M059J (cell line): ENCODE measurements at places on chromosomes 7 and 10. TPM values are rescaled to one million over a fixed set of nuclear protein-coding genes. Genes with fewer than 3 reads are reported as not detected.

DNA sequence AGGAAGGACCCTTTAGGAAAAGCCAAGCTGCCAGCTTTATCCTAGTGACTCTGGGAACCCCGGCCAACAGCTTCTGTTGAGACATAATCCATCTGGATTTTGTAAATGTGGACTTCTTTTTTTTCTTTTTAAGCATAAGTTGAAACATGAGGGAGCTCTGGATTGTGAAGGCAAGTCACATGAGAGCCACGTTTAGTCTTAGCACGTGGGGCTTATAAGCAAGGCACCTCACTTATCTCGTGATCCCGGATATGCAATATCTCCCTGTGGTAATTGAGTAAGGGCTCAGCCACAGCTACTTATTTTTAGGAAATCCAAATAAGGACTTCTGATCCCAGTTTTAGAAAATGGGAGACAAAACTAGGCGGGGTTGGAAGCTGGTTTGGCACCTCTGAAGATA is 111.2 kb upstream of the PTN start:
- peak; percentile 8 for DNase-seq

- peak; percentile 39 for DNase-seq
Observed at GRCh38 chr7:66033471-66034385, 41.9 kb upstream of the ASL start.

DNA sequence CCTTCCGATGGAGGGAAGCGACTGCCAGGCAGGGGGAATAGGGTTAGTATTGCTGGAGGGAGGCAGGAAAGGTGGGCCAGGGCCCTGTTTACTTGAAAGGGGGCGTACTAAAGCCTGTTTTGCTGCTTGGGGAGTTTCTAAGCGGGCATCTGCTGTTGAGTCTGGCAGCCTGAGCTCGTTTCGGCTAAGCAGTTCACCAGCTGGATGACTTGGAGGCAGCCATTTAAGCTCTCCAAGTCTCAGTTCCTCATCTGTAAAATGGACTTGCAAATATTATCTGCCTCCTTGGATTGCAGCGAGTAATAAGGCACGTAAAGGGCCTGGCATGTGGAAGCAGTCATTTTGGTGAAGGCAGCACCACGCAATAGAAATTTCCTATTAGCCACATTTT is 44.0 kb downstream of the LDB3 start:
- DNase-seq, result no peak

- peak; percentile 1 for DNase-seq
Observed at GRCh38 chr7:53350241-53350640, 314.8 kb downstream of the POM121L12 start.

GRCh38 chr10:844552-844951 is 87.0 kb downstream of the LARP4B start:
- no peak for DNase-seq

GRCh38 chr7:101915000-101915399 is 97.6 kb downstream of the CUX1 start:
- no peak for DNase-seq

DNA sequence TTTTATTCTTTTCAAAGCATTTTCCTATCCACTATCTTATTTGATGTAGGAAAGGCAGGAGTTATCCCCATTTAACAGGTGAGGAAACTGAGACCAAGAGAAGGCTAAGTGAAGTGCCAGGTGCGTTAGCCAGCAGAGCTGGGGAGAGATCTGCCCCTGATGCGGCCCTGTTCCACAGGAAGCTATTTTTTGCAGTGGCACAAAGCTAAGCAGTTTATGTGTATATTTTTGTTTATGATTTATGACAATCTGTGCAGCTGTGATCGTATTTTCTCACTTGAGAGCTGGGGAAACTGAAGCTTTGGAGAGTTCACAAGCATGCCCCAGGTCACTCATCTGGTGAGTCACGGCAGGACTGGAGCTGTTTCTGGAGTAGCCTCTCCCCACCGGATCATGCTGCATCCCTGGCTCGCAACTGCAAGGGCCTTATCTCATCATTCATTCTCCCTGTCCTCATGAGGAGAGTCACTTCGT is 38.8 kb downstream of the SLC29A3 start:
- DNase-seq, result peak; percentile 62

DNA sequence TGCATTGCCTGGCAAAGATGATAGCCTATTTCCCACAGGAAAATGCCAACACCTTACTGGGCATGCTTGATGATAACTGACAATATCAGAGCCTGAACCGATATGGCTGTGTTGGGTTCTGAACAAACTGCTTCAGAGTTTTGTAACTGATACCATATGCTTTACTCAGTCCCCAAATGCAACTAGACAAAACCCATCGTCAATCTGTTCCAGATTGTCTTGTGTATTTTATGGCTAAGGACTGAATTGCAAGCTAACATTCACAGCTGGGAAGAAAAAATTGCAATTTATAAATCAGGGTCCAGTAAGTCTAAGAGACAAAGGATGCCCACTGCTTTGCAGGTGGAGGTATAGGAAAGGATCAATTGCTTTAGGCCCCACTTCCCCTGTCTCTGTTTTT is 116.8 kb upstream of the WNT16 start:
- no peak for DNase-seq

DNA sequence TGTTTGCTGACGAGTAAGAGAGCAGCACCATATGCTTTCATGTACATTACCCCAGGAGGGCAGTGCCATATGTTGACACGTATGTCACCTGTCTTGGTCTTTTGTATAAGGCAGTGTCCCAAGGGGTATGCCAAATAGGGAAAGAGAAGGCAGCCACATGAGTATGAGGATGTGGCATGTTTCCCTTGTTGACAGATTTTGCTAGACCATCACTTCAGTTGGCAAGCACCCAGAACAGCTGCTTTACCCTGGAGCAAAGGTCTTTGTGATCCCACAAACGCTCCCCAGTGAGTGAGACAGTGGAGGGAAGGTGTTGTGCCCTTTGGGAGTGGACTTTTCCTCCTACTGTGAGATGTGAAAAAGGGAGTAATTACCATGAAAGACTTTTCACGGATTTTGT is 350.1 kb downstream of the ETV1 start:
- DNase-seq, result peak; percentile 52

GRCh38 chr10:5184987-5185775 is at the start of gene AKR1C8:
TSS of gene AKR1C8 (minus strand) at chr10:5185150. CDS start at chr10:5185104, 46 bp downstream.
- no peak for DNase-seq

GRCh38 chr7:29496355-29497020 is 67.1 kb upstream of the PRR15 start:
- no peak for DNase-seq

Gene NYAP1
- 0.02 TPM in 1 of 2 replicates, not detected in the other for total RNA-seq

Gene FAM237B
- total RNA-seq, result not detected in 2 replicates

Gene ADAM22
- 0.74 and 1.4 TPM in 2 replicates for total RNA-seq
